ENCODE measurements at places on chromosomes 5 and 9.

DNA sequence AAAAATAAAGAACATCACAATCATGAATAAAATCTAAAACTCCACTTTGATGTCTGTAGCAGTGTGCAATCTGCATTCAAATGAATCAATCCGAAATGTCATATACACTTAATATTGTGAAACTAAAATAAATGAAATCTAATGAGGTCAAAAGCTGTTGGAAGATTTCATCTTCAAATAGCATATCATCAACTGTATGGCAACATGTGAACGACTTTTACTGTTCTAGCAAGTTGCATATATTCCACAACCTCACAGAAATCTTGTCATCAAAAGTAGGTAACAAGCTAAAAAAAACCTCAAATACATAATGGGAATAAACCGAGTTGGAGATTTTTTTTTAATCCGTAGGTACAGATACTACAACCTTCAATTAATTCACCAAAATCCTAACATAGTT is 1.2 kb downstream of the PTBP3 start:
- DNase-seq: peak; percentile 19

- peak; percentile 85 for DNase-seq
These were observed 12.7 kb upstream of the CD180 start for GRCh38 chr5:67209141-67209771.

GRCh38 chr5:78768781-78769380 is 120.3 kb upstream of the LHFPL2 start:
- no peak for DNase-seq

GRCh38 chr5:77266291-77266690 is 55.8 kb downstream of the PDE8B start:
- DNase-seq: no peak

DNA sequence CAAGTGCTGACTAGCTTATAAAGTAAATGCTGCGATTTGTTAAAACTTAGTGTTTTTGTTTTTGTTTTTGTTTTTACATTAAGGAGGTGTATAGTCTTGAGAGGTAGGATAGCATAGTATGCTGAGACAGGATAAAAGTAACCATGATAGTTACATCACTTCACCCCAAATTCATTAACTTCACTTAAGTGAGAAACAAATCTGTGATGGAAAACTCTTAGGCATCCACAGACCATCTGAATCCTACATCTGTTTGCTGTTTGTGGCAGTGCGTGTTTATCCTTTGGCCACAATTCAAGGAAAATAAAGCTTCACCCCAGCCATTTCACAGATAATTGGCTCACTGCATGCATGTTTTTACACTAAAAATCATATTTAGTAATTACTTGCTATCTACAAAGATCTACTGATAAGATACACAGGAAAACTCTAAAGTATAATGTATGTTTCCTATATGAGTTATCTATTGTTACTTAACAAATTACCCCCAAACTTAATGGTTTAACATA is 82.0 kb downstream of the ZNF622 start:
- no peak for DNase-seq

- no peak for DNase-seq
These were observed 21.4 kb downstream of the UGCG start for GRCh38 chr9:111917980-111918379.

GRCh38 chr9:899440-900184 is 58.1 kb downstream of the DMRT1 start:
- DNase-seq: no peak

DNA sequence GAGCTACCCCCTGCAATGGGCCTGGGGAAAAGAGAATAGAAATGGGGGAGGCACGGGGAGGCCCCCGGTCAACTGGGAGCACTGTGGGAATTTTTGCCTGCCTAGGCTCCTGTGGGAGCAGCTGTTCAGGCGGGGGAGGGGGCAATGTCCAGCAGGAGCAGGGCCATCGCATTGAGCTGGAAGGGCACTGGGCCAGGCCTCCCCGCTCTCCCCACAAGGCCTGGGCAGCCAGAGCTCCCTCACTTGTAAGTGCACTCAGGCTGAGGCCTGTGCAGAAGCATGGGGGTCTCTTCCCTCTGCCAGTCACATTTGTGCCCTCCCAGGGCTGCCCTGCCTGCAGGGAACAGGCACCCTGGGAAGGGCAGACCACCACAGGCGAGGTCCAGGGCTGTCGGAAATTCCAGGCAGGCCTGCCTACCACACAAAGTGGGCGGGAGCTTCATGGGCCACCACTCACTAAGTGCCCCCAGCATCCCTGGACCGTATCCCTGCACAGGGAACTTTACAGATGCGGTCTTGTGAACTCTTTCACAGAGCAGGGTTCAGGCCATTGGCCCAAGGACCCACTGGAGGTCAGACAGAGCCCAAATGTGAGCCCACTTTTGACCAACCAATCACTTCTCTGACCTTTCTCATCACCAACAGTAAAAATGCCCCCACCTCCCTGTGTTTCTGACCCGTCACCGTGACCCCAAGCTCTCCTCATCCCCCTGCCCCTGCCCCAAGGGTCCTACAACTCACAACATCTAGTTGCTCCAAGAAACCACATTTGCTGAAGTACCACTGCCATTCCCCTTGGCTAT is 1.0 kb upstream of the CFAP157 start:
- no peak for DNase-seq

DNA sequence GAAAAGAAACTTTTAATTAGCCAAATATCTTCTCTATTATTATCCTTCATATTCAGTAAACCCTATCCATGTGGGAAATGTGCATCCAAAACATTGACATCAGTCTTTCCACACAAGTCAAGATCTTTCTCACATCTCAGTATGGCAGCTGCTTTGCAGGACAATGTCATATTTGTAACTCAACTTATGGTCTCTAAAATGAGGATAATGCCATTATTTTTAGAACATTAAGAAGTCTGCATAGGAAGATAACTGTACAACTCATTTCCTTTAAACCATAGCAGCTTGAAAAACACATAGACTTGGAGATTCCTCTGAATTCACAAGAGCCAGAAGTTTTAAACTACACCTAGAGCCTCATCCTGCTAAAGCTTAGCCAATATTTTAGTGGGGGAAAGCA is 43.7 kb downstream of the MCTP1 start:
- DNase-seq: no peak

GRCh38 chr5:17185349-17185748 is 32.1 kb upstream of the BASP1 start:
- no peak for DNase-seq

DNA sequence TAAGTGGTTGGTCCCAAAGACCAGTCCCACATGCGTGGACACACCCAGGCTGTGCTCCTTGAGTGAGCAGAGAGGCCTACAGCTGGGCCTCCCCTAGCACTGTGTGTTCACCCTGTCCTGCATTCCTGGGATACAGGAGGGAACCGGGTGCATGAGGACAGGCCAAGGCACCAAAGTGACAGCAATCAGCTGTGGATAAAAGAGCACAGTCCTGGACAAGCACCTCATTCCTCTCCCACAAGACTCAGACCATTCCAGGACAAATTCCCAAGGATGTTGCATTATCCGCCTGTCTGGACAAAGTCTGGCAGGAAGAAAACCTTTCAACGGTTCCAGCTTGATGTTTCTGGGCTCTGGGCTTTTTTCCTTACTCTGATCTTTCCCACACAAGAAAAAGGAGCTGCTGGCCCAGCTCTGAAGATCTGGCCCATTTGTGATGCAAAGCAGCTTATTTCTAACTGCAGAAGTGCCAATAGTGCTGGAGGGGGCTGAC is 273.2 kb downstream of the ENC1 start:
- DNase-seq: peak; percentile 22

DNA sequence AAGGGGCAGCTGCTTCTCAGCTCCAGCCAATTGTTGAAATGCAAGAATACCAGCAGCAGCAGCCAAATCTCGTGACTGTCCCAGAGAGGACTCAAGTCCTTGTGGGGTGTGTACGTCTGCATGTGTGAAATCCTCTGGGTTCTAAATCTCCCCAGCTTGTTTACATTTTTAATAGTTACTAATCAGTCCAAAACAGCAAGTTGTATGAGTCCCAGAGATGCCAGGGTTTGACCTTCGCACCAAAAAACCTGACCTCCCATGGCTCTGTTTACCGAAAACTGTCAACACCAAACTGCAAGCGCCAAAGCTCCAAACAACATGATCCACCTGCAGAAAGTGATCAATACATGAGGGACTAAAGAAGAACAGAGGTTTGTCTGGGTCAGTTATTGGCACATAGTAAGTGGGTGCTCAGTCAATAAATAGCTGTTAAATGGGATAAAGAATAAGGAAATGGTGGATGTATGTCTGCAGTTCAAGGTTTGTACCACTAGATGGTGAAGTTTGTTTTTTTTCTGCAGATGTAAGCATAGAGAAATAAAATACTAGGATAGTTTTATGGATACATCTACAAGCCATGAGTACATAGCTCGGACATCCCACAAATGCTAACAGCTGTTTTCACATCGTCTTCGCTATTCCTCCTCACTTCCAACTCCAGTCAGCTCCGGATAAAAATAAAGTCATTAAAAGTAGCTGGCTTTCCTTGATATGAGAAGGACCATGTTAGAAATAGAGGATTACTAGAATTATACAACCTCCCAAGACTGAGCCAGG is 85.3 kb upstream of the ADRB2 start:
- DNase-seq: peak; percentile 84

- DNase-seq: no peak
These were observed 242.5 kb downstream of the PBX3 start for GRCh38 chr9:125989524-125990180.

- peak; percentile 40 for DNase-seq
These were observed 11.6 kb downstream of the NAIF1 start for GRCh38 chr9:128055344-128056040.

DNA sequence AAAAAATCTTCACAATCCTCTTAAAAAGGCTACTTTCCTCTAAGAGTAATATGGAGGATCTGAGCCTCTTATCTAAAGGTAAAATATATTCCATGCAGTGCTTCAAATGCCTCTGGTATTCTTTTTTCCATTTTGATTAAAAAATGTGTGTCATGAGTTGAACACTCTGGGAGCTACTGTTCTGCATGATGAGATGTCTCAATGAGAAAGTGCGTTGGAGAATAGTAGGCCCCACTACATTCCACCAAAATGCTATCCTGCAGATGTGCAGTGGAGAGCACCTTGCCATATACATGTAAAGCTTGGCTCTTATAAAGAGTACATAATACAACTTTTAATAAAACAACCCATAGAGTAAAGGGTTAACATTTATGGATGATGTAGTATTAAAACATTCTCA is 26.3 kb downstream of the ALDH1A1 start:
- DNase-seq: no peak

- no peak for DNase-seq
These were observed 74.8 kb downstream of the ST8SIA4 start for GRCh38 chr5:100828071-100828897.

GRCh38 chr9:8660383-8660782 is 860.8 kb upstream of the DMAC1 start:
- DNase-seq: peak; percentile 93

DNA sequence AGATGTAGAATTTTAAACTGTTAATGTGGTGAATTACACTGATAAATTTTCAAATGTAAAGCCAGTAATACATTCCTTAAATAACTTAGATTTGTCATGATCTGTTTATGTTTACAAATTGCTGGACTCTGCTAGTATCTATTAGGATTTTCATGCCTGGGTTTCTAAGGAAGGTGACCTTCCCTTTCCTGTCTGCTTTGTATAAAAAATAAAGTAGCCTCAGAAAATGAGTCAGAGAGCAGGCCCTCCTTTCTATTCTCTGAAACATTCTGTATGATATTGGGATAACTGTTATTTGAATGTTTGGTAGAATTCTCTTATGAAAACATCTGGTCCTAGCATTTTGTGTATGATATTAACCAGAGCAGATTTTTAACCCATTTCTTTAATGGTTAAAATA is 255.3 kb downstream of the SYK start:
- peak; percentile 40 for DNase-seq

- DNase-seq: no peak
These were observed 468.7 kb upstream of the TYRP1 start for GRCh38 chr9:12224449-12224848.

DNA sequence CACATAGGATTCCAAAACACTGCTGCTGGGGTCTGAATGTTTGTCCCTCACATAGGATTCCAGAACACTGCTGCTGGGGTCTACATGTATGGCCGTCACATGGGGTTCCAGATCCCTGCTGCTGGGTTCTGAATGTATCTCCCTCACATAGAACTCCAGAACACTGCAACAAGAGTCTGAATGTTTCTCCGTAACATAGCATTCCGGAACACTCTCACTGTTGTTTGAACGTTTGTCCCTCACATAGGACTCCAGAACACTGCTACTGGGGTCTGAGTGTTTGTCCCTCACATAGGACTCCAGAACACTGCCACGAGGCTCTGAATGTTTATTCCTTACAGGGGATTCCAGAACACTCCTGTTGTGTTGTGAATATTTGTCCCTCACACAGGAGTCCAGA is 216.8 kb downstream of the FOXD4L6 start:
- DNase-seq: no peak

DNA sequence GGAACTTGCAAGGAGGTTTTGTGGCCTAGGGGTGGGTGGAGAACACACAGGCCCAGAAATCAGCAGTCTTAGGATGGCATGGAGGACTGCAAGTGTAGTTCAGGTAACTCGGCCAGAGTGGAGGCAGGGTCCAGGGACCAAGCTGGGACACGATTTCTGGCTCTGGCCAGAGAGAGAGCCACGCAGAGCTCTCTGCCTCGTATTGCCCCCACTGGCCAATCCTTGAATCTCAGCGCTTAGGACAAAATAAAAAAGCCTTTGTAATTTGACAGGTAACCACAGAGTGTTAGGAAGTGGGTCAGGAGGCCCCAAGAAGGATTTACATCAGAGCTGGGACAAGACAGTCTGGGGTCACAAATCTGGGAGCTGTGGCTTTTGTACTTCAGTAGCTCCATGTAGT is 11.7 kb downstream of the MAP3K1 start:
- no peak for DNase-seq

DNA sequence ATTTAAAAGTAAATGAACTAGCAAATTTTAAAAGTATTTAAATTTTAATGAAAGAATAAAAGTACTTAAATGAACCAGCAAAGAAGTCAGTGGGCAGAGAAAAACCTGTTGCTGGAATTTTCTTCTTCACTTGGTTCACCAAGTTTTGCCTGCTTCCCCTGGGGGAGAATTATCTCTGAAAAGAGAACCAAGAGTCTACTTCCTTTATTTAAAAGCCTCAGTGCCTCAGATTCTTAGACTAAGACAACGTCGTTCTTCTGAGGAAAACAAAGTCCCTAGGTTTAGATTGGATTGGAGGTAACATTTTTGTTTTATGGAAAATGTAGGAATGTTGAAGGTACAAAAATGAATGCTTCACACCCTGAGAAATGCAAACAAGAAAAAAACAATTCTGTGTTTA is 7.4 kb upstream of the KLF4 start:
- no peak for DNase-seq

- no peak for DNase-seq
These were observed 80.1 kb downstream of the F2RL2 start for GRCh38 chr5:76542887-76543690.

DNA sequence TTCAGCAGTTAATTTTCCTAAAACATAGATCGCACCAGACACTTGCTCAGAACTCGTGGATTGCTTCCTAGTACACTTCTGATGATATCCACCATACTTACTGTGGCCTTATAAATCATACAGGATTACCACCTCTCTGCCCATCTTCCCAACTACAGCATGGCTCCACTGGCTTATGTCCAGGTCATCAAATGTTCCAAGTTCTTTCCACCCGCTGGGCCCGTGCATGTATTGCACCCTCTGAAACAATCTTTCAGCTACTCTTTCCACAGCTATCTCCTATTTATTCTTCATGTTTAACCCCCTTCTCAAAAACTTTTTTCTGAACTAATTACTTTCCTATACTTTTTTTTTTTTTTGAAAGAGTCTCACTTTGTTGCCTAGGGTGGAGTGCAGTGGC is 18.5 kb downstream of the FBXW2 start:
- DNase-seq: no peak

Measured in fibroblast of the aortic adventitia (primary cell).